ENCODE measurements at places on chromosomes 12 and 14.

DNA sequence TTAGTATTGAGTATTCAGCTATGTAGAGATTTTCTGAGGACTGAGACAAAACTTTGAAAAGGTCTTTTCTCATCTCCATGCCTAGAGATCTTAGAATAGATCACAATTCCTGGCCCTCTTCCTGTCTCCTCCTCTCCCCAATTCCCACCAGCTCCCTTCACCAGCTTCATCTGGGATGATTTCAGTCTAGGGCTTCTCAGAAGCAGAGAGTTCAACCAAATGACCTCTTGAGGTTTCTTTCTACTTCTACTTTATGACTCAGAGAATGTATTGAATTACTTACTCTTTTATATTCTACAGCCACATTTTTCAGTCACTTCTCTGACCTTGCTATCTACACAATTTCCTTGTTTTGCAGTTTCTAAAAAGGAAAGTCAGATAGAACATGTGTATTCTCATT is 19.4 kb upstream of the SNX6 start:
- no peak for DNase-seq

GRCh38 chr12:122102331-122102730 is 23.8 kb downstream of the MLXIP start:
- DNase-seq = no peak

GRCh38 chr12:32312049-32312670 is 87.2 kb upstream of the FGD4 start:
- no peak for DNase-seq

GRCh38 chr14:69708586-69709560 is 58.1 kb upstream of the SRSF5 start:
- no peak for DNase-seq

GRCh38 chr12:31651893-31652521 is 7.5 kb upstream of the ETFBKMT start:
- no peak for DNase-seq

DNA sequence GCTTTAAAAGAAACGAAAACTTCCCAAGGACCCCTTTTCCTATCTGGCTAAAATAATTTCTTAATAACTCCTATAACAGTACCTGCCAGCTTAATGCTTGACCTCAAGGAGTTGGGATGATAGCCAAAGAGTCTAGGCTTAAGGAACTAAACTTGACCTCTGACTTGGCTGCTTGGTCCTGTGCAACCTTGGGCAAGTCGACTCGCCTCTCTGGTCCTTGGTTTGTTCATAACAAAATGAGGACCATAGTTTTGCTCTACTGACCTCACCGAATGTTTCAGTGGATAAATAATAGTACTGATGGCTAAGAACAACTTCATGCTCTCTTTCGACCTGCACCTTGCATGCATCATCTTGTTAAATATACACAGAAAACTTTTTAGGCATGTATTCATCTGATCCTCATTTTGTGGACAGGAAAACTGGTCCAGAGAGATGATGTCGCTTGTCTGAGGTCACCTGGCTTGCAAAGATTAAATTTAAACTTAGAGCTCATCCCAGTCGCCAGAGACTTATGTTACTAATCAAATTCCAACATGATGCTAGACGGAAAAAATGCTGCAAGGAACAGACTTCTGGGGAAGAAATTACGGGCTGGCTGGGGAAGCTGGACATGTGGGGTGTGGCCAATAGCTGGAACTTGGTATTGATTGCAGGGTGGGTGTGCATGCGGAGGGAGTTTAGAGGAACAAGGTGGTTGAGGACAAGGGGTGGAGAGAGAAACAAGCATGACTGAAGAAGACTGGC is 38.0 kb upstream of the WSCD2 start:
- DNase-seq = no peak

- no peak for DNase-seq
Measured at GRCh38 chr12:87656311-87656710, 372.9 kb downstream of the C12orf50 start.

DNA sequence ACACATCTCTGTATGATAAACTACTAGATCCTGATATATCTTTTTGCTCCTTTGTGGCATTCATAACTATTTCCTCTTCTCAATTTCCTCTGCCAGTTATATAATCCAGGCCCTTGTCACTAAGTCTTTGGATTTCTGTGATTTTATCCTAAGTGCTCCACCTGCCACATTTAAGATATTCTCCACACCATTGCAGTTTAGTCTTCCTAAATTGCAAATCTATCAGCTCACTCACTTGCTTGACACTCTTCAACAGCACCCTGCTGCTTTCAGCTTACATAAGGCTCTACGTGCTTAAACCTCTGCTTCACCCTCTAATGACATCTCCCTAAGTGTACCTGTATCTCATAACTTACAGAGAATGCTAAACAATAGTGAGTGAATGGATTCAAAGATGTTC is 1032.2 kb upstream of the SEL1L start:
- no peak for DNase-seq

GRCh38 chr12:100539202-100539601 is 34.3 kb upstream of the GAS2L3 start:
- no peak for DNase-seq

DNA sequence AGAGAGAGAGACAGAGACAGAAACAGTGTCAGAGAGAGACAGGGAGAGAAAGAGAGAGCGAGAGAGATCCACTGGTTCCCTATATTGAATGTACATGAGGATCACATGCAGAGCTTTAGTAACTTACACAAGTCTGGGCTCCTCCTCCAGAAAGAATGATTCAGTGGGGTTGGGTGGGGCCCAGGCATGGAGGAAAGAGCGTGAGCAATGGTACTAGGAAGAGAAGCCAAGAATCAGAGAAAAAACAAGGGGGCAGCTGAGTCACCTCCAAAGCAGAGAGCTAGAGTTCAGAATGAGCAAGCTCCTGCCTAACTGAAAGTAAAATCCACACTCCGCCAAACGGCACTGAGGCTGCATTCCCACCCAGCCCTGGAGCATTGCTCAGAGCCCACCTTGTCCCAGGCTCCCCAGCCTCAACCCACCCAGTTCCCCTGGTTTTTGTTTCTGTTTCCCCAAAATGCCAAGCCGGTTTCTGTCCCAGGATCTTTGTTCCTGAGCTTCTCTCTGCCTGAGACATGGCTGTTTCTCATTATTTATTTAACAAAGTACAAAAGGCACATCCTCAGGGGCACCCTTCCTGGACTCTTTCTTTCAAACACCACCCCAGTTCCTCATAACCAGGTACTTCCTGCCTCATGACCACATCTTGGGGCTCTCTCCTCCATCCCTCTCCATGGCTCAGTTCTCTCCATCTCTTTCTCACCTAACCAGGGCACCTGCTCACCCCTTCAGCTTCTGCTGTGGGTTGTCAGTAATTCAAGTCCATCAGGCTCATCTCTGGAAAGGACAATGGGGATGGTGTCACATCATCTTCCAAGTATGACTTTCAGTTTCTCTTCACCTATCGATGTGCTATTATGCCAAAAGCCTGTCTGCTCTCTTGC is 670.3 kb upstream of the TBX3 start:
- no peak for DNase-seq

DNA sequence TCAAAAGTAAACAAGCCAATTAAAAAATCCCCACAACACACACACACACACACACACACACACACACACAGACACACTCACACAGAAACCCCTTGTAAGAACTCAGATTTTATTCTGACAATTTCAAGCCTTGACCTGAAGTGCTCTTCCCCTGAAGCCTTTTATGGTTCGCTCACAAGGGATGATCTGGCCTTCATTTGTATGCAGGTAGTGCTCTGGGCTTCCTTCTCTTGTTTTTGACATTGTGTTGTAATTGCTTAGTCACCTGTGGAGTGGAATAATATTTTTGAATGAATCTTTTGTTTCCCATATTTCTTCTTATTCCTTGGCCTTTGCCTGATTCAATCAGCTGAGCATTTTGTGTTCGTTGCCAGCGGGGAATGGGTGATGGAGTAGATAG is 83.3 kb upstream of the CSRP2 start:
- no peak for DNase-seq

DNA sequence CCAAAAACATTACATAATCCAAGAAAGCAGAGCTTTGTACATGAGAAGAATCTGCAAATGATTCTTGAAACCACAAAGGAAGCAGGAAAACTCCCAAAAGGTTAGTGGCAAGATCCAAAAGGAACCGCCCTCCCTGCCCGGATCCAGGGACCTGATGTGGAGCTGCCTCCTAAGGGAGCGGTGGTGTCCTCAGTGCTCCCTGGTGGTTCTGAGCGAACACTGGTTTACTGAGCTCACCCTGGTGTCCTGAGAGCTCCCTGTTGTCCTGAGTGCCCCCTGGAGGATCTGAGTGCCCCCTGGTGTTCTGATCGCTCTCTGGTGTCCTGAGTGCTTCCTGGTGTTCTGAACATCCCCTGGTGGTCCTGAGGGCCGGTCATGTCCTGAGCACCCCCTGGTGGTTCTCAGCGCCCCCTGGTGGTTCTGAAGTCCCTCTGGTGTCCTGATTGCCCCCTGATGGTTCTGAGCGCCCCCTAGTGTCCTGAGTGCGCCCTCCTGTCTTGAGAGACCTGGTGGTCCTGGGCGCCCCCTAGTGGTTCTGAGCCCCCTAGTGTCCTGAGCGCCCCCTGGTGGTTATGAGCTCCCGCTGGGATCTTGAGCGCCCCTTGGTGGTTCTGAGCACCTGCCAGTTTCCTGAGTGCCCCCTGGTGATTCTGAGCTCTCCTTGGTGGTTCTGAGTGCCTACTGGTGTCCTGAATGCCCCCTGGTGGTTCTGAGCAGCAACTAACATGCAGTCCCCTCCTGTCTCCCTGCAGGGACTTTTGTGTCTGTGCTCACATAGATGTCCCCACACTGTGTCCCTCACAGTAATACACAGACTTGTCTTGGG is 891.1 kb downstream of the TMEM121 start:
- peak; percentile 69 for DNase-seq

DNA sequence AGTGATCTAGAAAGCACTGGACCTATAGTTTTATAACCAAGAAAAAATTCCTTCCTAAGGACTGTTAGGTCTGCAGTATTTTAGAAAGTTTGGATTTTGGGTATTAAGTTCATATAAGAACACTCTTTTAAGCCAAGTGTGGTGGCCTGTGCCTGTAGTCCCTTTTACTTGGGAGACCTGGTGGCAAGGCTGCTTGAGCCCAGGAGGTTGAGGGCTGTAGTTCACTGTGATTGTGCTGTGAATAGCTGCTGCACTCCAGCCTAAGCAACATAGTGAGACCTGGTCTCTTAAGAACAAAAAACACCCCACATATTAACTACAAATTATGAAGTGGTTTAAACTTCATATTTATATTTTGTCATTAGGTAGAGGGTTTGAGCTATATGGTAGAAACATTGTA is 9.7 kb downstream of the DNM1L start:
- DNase-seq = no peak

GRCh38 chr12:98656289-98657101 is 11.4 kb downstream of the APAF1 start:
- no peak for DNase-seq

DNA sequence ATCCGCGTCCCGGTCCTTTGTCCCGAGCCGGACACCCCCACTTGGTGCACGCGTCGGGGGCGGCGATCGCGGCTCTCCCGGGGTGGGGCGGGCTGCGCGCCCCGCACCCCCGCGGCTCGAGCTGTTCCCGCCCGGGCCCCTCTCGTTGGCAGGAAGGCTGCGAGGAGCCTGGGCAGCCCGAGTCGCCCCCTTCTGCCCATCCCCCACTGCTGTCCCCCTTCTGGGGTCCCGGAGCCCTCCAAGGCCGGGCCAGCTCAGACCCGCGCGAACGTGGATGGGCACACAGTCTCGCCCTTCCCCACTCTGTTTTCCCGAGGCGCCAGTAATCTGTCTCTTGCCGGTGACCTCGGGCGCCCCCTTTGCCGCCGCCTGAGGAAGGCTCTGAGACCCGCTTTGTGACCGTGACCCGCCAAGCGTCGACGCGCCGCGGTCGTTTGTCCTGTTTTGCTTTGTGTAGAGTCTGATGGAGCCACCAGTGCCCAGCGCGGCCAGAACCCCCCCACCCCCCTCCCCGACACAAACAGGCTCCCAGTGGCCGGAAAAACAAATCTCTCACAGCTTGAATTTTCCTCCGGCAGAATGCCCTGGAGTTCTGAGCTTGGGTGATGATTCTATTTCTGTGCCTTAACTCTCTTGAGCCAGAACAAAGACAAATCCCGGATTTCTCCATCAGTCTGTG is 610 bp downstream of the C14orf132 start:
- DNase-seq = no peak

GRCh38 chr14:101101456-101102056 is 198.0 kb upstream of the RTL1 start:
- DNase-seq = no peak

- DNase-seq = no peak
Measured at GRCh38 chr14:105201925-105202513, 20.9 kb upstream of the NUDT14 start.

- no peak for DNase-seq
Measured at GRCh38 chr14:90732139-90732538, 84.1 kb downstream of the TTC7B start.

DNA sequence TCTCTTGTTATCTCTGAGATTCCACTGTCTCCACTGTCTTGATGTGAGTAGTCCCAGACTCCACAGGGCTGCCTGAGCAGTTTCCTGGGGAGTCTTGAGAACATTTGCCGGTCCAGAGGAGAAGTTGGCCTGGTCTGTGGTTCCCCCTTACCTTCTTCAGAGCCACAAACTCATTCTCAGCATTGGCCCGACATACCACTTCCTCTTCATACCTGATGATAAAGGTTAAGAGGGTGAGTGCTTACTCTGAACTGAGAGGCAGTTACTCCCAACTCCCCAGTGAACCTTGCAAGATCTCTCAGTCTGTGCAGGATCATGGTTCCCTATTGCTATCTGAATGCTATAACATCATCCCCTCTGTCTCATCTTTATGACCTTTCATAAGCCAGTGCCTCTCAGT is 2.6 kb downstream of the KRT84 start:
- no peak for DNase-seq

GRCh38 chr14:76695263-76695920 is 65.9 kb upstream of the VASH1 start:
- no peak for DNase-seq

DNA sequence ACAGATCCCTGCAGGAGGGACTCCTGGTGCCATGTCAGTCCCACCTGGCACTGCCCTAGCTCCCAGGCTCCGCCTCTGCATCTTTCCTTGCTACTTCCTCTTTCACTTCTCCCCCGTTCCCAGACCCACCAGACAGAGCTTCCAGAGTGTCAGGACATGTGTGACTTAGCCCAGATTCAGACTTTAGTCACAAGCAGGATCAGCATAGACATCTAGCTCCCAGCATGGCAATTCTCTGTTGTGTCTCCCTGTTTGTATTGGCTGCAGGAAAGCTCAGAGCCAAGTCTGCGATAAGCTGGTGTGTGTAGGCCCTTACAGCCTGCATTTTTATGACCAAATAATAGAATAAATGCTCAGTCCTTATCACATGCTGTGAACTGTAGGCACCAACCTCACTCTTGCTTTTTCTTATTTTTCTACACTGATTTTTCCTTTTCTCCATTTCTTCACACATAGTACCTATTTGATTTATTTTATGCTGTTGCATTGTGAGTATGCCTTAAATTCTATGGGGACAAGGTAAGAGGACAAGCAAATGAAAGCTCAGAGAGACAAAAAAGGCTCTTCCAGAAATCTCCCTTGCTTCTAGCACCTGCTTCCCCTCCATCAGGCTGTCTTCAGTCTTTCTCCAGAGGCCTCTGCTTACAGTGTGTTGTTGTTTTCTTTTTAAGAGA is 5.9 kb downstream of the DHRS2 start:
- no peak for DNase-seq

All from stimulated activated CD8-positive, alpha-beta memory T cell treated with anti-CD3 and anti-CD28 coated beads, Interleukin-7, amount 100 ng/mL, for 4 hours (primary cell).